ELF-1 (cell line): ENCODE measurements at places on chromosomes 1 and 21.
A peak's percentile ranks its signal among the peaks of the same experiment; 100 is the strongest.

- DNase-seq: no peak
Observed at GRCh38 chr1:33142483-33143064, 39.3 kb downstream of the TRIM62 start.

DNA sequence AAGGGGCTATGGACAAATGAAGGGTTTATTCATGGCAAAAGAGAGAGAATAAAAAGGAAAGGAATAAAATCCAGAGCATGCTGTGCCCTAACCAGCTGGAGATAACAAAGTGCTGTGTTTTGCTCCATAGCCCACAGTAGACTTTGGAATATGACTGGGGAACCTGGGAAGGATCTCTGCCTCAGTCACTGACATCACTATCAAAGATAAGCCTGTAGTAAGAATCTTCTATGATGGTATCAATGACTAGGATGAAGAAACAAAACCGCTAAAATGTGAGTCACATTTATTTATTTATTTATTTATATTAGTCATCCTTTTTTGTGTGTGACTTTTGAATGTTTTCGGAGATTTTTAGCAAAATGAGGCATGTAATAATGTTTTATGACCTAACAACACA is 56.3 kb downstream of the NVL start:
- no peak for DNase-seq

DNA sequence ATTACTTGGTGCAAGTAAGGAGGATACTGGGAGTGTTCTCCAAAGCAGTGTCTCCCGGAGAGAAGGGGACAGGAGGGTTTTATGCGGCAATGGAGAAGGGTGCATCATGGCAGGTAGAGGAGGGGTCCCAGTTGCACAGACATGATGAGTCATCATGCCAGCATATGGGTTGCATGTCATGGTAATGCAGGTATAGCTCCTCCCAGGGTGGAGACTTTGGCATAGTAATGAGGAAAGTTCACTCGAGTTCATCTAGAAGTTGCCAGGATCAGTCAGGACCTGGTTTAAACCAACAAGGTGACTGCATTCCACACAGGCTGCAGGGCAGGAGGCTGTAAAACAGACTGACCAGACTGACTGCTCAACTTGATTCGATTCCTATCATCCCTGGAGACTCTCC is 355.7 kb upstream of the DUSP10 start:
- DNase-seq: no peak

- DNase-seq: no peak
Observed at GRCh38 chr1:5680600-5680999, 311.6 kb downstream of the NPHP4 start.

GRCh38 chr1:95323123-95323522 is 89.1 kb downstream of the RWDD3 start:
- DNase-seq: peak; percentile 23

- no peak for DNase-seq
Observed at GRCh38 chr1:13756557-13757315, 56.7 kb downstream of the PRDM2 start.

- no peak for DNase-seq
Observed at GRCh38 chr1:173529106-173529505, 52.0 kb downstream of the PRDX6 start.

DNA sequence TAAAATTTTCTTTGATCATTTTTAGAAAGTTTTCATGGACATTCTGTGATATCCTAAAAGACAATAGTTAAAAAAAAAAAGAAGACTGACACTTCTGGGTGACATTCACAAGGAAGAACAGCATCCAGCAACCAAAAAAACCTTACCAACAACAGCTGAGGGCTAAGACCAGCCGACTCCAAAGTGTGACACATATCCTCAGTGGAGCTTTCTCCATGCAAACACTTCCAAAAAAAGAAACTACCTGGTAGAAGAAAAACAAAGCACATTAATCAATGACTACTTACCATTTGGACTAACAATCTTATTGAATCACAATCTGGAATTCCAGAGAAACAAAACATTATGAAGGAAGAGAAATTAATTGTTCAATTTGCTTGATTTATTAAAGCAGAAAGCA is 88.2 kb downstream of the IARS2 start:
- DNase-seq: no peak

DNA sequence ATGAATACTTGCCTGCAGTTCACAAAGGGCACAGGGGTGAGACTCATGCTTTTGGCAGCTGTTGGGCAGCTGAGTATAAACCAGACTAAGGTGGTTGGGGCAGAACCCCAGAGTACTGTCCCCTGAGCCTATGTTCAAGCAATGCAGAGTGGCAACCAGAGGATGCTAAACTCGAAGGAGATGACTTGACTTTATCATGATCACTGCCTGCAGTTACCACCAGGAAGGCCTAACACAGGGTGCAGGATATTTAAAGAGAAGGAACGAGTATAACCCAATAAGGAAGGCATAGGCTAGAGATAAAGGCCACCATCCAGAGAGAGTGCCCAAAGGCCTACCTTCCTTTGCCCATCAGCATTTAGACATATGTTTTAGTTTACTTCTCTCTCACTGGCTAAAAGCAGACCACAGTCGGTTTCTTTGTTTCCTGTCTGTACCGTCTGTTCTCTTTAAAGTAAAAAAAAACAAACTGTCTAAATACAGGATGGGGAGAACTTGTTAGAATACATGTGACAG is 83.3 kb downstream of the MPZL1 start:
- no peak for DNase-seq

DNA sequence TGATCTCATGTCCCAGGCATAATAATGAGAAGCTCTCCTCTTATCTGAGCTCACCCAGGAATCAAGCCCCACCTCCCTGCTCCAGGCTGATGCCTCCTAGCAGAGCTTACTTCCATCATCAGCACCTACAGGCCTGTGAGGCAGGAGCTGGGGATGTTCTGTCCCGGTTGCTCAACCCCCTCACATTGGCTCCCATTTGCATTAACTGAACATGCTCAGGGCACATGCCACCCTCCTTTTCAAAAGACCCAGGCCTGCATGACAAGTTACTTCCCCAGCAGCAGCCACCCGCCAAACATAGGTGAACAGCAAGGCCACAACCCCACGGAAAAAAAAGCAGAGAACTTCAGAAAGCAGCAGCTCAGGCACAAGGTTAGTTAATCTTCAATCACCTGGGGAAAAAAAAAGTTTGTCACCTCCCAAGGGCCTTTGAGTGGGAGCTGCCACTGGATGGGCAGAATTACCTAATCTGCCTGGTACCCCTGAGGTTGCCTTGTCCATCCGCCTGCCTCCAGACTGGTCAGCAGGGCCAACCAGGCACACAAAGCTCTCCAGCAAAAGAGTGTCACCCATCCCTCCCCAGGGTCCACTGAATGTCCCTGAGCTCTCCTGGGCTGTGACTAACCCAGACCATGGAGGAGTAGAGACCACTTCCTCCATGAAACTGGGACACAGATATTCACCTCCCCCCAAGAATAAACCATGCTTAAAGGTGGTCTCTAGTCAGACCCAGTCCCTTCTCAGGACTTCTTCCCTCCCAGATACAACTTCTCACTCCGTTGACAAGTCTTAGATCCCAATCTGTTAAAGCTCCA is 4.4 kb downstream of the KCNN3 start:
- DNase-seq: no peak

GRCh38 chr1:182301026-182301436 is 90.6 kb downstream of the GLUL start:
- no peak for DNase-seq

GRCh38 chr1:192579010-192579738 is 3.6 kb downstream of the RGS1 start:
- DNase-seq: peak; percentile 60

GRCh38 chr21:39515684-39516472 is 64.1 kb downstream of the SH3BGR start:
- no peak for DNase-seq

GRCh38 chr1:227785094-227785804 is 30.2 kb upstream of the PRSS38 start:
- no peak for DNase-seq

DNA sequence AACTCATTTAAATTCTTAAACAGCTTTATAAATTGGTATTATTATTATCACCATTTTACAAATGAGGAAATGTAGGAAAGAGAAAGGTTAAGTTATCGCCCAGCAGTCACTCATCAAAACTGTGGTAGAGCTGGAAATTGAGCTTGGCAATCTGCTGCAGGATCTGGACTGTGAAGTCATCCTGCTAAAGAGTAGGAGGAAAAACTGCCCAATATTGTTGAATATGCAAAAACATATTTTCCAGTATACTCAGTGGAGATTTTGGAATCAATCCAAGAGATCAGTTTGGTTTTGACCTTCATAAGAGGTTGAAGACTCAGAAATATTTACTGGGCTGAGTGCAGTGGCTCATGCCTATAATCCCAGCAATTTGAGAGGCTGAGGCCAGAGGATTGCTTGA is 16.9 kb upstream of the RC3H1 start:
- DNase-seq: no peak

DNA sequence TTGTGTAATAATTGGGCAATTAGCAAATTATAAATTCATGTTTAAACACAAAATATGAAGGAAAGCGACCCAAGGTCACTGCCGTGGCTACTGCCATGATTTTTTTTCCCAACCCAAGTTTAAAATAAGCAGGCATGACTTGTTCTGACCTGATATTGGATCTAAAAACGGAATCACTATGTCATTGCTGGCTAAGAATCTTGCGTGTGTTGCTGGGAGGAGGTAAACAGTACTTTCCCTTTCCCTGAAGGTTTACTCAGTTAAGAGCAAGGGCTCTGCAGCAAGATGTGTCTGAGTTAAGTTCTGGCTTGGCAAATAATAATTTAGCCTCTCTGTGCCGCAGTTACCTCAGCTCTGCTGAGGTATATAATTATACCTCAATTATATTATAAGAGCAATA is 125.7 kb upstream of the L1TD1 start:
- DNase-seq: no peak

GRCh38 chr1:171610385-171610784 is 11.7 kb upstream of the MYOCOS start:
- DNase-seq: no peak

DNA sequence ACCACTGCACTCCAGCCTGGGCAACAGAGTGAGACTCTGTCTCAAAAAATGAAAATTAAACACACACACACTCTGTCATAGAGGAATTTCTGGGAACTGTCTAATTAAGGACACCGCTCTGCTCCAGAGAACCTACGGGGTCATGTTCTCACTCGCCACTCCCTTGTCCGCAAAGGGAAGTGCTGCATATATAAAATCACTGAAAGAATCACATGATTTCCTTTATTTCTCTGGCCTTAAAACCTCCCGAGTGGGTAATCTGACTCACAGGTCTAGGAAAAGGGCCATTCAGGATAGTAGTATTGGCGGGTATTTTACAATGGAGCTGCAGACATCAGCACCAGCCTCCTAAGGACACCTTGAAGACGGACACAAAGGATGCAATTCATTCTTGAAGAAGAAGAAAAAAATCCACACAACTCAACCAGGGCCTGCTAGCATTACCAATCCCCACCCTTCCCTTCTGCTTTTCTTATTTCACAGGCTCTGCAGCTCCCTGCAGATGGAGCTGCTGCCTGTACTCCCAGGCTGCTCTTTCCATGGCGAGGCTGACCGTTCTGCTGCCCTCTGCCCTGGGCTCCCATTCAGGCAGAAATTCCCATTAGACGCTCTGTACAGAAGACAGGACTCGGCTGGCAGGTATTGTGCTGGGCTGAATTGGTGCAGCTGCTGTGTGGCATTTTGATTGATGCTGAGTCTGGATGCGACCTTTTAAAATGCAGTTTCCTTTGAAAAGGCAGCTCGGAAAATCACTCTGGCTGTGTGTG is 53.3 kb upstream of the FAM89A start:
- DNase-seq: peak; percentile 39

DNA sequence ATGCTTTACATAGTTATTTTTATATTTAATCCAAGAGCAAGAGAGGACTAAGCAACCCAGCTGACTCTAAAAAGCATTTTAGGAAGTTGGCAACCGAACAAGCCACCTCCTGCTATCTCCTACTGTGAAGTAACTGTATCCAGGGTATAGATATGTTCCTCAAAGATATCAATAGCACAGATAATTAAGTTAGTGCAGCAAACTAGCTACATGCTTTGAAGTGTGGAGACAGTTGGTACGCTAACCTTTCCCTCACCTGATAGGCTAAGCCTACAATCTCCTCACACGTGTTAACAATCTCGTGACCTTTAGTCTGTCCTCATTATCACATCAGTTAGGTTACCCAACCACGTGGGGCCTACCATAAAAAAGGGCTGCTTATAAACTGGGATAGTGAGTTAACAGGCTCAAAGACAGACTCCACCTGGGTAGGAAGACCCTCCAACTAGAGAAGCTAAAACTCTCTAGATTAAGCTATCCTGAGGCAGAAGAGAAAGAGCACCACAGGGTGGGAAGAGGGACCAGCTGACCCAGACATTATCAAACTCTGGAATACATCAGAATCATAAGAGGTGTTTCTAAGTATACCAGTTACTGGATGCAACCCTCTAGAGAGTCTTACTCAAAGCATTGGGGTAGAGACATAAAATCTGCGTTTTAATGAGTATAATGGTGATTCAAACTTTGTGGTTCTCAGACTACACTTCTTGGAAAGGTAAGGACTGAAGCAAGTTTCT is 340.1 kb upstream of the ESRRG start:
- DNase-seq: no peak

- DNase-seq: no peak
Observed at GRCh38 chr1:192552760-192553191, 22.8 kb upstream of the RGS1 start.

- peak; percentile 77 for DNase-seq
Observed at GRCh38 chr1:34188418-34188817, 11.7 kb downstream of the C1orf94 start.

- DNase-seq: no peak
Observed at GRCh38 chr21:42481169-42481568, 14.9 kb downstream of the RSPH1 start.

DNA sequence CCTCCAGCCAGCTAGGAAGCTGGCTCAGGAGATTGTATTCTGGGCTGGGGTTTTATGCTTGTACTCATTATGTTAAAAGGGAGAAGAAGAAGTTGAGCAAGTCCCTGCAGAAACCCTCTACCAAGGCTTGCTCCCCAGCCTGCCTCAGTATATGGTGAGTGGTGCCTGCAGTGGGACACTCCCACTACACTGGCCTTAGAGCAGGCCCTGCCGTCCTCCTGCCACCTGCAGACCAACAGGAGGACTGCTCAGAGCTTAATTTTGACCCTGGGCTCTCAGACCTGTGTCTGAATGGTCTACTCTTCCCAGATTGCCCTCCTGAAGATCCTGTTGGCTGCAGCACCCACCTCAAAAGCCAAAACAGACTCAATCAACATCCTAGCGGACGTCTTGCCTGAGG is 13.0 kb downstream of the STRIP1 start:
- peak; percentile 17 for DNase-seq

GRCh38 chr1:46274225-46275029 is 26.9 kb downstream of the RAD54L start:
- no peak for DNase-seq
